NCI-H2171 treated with DMSO at 0.1 percent for 48 hours (cell line): ENCODE measurements at places on chromosomes 5 and 9.

DNA sequence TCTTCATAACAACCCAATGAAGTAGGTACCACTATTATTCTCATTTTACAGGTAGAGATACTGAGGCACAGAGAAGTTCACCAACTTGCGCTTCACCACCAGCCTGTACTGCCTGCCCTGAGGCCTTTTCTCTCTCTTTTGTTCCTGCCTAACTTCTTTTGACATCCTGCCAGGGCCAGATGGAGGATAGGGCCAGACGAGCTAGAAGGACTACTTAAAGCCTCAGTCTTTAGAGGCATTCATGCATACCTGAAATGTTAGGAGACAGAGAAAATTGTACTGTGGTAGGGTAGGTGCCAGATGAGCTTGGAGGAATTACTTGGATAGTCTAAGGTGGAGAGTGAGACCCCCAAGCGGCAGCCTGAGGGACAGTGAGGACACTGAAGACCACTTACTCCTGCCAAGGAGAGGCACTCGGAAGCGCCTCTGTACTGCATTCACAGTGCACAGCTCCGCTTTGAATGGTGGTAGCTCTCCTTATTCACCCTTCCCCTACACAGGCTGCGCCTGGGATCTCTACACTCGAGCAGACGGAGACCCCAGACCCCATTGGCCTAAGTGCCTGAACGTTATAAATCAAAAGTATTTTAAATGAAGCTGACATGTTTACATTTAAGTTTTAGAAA is 6.2 kb upstream of the ORM1 start:
- DNase-seq, result peak; percentile 94

- no peak for DNase-seq
These were observed 83.8 kb upstream of the FREM1 start for GRCh38 chr9:14993901-14994554.

GRCh38 chr5:172777881-172778814 is 7.2 kb upstream of the DUSP1 start:
- peak; percentile 19 for DNase-seq

GRCh38 chr5:128549496-128549895 is 11.5 kb upstream of the FBN2 start:
- DNase-seq, result no peak

DNA sequence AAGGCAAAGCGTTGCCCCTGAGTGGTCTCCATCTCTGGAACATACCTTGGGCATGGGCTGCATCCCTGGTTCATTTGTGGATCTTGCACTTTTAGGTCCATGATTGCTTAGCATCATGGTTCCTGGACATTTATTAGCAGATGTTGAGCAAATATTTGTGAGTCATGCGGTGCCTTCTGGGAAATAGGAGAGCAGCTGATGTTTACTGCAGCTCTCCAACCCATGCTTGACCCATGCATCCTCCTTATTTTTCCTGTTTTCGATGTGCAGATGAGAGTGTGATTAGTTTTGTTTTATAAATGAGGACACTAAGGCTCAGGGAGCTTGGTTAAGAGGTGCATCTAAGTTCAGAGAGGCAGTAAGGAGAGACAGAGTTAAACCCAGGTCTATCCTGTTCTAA is 253.7 kb downstream of the ICE1 start:
- DNase-seq, result no peak

- DNase-seq, result no peak
These were observed 15.8 kb downstream of the MGAT1 start for GRCh38 chr5:180786531-180787398.

- no peak for DNase-seq
These were observed 71.8 kb upstream of the TTC23L start for GRCh38 chr5:34767180-34767579.

DNA sequence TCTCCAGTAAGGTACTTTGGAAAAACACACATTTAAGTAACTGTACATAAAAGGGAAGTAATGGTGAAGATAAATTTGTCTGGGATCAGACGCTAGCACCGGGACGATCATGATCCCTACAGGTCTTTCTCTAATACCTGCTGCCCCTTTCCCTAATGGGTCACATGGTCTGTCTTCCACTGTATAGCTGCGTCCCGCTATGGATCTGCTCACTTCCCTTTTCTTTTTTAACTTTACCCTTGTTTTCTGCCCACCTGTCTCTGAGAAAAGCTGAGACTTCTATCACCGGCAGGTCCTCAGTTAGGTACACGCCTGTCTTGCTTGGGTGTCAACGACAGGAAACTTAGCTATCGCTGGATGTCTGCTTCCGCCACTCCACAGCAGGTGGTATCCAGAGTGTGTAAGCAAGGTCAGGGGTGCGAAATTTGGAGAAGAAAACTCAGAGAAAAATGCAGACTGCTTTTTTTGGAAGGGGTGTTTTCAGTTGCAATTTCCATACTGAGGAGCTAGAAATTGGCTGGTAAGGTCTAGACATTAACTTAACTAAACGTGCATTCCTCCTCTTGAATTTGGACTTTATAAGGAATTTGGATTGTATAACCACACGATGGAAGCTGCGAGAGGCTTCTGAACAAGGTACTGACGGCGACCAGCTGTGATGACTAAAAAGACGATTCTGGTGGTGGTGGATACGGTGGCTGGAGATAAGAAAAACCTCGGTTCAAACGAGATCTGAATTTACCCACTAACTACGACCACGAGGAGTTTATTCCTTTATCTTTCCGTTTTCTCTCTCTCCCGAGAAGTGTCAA is 1.1 kb upstream of the ICE1 start:
- DNase-seq, result peak; percentile 29

DNA sequence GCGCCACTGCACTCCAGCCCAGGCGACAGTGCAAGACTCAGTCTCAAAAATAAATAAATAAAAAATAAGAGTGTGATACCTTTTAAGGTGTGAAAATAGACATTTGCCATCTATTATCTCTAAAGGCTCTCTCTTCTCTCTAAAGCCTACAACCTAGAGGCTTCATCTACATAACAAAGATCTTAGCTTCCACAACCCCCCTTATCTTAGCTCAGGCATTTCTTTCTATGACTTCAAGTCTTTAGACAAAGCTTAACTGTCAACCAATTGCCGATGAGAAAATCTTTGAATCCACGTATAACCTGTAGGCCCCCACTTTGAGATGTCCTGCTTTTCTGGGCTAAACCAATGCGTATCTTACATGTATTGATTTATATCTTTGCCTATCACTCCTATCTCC is 64.9 kb upstream of the ADAMTS19 start:
- DNase-seq, result no peak

GRCh38 chr5:40198736-40199135 is 481.0 kb upstream of the PTGER4 start:
- no peak for DNase-seq

DNA sequence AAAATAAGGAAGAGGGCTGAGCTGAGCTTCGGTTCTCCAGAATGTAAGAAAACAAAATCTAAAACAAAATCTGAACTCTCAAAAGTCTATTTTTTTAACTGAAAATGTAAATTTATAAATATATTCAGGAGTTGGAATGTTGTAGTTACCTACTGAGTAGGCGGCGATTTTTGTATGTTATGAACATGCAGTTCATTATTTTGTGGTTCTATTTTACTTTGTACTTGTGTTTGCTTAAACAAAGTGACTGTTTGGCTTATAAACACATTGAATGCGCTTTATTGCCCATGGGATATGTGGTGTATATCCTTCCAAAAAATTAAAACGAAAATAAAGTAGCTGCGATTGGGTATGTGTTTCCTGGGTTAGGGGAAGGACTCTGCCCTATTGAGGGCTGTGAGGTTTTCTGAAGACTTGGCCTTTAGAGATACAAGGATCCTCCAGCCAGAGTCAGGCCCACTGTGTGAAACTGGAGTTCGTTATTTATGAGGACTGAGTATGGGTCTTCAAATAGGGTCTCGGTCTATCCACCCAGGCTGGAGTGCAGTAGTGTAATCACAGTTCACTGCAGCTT is 3.8 kb downstream of the EGR1 start:
- DNase-seq, result no peak
